NK-92 treated with Interleukin-12 subunit alpha and Interleukin-12 subunit beta, amount 100 ng/mL, for 24 hours (cell line): ENCODE measurements at places on chromosomes 3 and 15.

GRCh38 chr15:46442184-46442583 lies 807.4 kb downstream of the SQOR start:
- DNase-seq = no peak

DNA sequence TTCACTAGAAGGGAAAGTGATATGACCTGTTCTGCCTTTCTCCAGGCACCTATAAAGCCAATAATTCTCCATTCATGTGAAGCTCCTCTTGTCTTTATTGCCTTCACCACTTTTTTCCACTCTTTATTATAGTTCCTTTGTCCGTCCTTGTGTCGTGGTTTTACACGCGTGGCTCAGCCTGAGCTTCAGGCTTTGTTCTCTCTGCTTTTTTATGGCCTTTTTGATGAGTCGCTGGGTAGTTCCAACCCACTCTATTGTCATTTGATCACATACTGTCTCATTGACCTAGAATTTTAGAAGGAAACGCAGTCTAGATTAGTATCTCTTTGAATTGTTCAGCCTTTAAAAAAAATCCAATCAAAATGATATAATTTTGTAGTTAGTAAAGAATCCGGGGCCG lies 403.2 kb downstream of the PTPRG start:
- DNase-seq = no peak

DNA sequence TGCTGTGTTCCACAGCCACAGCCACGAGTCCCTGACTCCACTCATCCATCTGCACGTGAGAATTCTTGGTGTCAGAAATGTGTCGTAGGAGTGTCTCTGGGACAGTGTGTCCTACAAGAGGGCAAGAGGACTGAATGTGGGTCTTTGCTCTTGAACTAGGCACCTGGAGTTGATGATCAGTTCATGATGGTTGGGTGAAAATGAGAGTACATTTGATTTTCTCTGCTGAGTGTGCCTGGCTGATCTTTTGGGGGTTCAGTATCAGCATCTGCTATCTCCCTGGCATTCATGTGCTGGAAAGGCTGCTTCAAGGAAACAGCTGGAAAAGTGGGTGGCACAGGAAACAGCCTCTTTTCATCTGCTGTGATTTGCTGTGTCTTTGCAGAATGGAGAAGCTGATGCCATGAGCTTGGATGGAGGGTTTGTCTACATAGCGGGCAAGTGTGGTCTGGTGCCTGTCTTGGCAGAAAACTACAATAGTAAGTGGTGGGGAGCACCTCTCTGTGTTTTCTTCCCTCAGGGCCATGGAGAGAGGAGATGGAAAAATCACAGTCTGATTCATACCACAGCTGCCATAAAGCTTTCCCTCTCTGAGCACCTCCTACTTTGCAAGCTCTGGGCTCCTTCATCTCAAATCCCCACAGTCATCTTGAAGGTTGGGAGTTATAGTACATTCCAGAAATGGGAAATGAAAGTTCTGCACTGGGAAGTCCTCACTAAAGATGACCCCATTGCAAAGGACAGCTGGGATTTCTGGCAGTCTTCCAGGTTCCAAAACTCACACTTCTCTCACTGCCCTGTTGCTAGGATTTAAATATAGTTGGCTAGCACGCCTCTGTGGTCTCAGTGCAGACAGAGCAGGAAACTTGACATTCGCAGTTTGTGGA lies 17.8 kb downstream of the TF start:
- no peak for DNase-seq

DNA sequence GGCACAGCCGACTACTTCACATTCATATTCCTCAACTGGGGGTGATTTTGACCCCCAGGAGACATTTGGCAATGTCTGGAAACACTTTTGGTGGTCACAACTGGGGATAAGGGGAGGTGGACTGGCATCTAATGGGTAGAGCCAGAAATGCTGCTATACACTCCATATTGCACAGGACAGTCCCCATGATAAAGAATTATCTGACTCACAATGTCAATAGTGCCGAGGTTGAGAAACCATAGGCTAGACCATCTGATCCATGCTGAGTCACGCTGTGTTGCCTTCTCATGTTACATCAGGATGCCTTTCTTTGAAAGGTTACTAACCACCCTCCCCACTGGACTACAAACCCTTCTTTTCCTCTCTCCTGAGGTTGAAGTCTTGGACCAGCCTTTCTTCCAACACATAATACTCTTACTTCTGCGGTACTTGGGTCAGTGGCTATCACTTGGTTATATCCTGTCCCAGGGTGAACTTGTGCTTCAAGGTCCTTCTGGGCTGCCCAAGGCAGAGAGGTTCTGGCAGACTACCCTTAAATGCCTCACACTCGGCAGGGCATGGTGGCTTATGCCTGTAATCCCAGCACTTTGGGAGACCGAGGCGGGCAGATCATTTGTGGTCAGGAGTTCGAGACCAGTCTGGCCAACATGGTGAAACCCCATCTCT lies 68.8 kb downstream of the CTNNB1 start:
- no peak for DNase-seq
